ENCODE measurements at places on chromosomes 7 and 10.

GRCh38 chr10:76129213-76129612 lies 697.8 kb downstream of the LRMDA start:
- no peak for DNase-seq

DNA sequence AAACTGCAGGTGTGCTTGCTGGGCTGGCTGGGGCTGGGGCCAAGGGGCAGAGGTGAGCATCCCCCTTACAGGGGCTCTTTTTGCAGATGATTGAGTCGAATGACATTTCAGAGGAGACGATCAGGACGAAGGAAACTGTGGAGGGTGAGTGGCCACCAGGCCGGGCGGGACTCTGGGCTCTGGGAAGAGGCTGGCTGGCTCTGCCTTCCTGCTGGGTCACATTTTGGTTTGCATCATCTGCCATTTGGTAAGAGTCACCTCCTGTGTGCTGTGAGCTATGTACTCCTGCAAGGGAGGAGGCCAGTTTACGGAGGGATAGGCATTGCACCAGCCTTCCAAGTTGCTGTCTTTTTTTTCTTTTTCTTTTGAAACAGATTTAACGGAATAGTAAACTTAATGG lies 73.0 kb upstream of the GTF2IRD1 start:
- DNase-seq: no peak

DNA sequence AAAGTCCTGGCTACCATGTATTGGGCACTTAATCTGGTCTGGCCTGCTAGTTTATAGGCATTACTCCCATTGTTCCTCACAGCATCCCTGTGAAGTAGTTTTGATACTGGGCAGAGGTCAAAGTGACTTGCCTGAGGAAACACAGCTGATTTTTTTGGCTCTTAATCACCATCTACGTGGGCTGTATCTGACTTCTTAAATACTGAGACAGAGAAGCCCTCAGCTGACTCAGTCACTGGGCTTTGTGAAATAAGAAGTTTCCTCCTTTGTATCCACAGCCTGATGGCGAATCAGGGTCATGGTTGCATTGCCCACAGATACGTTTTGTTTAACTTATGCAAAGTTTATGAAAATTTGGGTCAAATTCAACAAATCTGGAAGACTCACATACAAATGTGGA lies 13.2 kb downstream of the TACR2 start:
- DNase-seq: no peak

DNA sequence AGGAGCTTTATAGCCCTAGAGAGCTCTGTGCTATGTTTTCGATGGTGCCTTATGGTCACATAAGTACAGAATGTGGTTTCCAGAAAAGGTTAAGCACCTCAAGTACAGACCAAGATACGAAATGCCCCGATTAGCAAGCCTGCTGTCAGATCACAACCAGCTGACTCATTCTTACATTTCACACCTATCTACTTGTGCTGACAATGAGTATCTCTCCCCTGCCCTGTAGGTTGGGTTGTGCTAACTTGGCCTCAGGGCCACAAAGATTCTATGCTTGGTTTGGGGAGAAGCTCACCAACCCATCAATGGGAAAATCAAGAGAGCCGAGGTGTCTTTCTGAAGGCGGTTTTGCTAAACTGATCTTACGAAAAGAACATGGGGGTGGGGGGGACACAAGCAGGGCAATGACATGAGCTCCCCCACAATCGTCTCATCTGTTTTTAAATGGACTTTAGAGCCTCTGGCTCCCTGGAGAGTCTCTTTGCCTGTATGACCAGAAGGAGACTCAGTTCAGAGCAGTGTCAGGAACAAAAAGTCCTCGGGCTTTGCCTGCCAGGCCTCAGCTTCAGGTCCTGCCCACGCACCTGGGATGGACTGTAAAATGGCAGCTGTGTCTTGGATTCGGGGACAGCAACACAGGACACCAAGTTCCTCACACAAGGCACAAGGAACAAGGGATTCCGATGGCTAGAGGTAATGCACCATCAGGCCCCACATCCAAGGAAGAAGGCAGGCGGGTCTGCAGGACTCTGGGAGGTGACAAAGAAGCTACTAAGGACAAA lies 55.1 kb downstream of the FAM53B start:
- peak; percentile 25 for DNase-seq

- no peak for DNase-seq
Measured at GRCh38 chr10:116268976-116269375, 4.0 kb downstream of the GFRA1 start.

DNA sequence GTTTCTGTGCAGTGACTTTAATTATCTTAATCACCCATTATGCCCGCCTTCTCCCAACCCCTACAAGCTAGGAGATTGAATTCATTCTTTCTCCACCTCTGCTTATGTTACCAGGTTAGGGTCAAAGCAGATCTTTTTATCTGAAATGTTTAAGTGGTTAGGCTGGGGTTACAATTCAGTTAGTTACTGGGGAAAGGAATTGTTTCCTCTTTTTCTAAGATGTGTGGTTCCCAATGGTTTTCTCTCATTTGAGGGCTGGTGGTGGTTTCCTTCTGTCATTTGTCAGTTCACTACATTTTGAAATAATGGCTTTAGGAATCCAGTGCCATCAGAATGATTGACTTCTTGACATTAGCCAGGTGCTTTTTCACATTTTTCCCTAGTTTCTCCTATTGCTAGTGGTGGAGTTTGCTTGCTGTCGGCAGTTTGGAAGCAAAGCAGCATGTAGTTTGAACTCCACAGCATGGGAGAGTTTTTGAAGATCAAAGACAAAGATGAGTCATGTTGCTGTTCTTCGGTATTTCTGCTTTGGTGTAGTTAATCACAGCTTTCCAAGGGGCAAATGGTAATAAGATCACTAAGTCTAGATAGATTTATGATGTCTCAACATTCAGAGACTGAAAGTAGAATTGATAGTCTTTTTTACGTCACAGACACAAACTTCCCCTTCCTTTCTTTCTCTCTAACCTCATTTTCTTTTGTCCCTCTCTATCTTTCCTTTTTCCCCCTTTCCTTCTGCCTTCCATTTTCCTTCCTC lies 168.2 kb downstream of the SND1 start:
- DNase-seq: no peak

- DNase-seq: no peak
Measured at GRCh38 chr10:74419491-74419951, 268.5 kb downstream of the ADK start.

- DNase-seq: no peak
Measured at GRCh38 chr7:72020311-72020710, 391.8 kb downstream of the CALN1 start.

DNA sequence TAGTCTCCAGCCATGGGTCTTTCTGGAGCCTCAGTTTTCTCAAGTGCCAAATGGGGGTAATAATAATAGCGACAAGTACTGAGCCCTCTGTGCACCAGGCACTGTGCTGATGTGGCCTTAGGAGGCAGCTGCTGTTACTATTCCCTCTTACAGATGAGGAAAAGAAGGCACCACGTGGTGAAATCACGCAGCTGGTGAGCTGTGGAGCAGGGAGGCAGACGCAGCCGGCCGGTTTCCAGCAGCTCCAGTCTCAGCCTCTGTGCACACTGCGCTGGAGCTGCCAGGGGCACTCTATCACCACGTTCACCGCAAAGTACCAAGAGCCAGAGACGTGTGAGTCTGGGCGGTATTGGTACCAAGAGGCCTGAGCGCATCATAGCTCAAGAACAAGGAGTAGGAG lies 9.6 kb downstream of the PYROXD2 start:
- no peak for DNase-seq

DNA sequence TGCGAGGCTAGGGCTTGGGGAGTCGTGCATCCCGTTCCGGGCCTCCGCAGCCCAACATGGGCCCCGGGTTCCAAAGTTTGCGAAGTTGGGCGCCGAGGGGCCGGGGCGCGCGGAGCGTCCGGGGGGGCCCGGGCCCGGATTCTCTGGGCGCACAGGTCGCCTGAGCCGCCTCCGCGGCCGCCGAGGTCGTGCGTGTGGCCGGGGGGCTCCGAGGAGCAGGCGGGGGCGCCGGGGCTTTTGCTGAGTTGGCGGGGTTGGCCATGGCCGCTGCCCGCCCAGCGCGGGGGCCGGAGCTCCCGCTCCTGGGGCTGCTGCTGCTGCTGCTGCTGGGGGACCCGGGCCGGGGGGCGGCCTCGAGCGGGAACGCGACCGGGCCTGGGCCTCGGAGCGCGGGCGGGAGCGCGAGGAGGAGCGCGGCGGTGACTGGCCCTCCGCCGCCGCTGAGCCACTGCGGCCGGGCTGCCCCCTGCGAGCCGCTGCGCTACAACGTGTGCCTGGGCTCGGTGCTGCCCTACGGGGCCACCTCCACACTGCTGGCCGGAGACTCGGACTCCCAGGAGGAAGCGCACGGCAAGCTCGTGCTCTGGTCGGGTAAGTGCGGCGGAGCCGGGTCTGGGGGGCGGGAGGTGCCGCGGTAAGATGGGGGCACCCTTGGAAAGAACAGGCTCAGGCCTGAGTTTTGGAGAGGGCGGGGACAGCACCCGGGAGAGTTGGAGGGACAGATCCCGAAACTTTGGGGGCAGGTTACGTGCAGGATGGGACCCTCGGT lies 643 bp downstream of the SMO start:
- DNase-seq: no peak

DNA sequence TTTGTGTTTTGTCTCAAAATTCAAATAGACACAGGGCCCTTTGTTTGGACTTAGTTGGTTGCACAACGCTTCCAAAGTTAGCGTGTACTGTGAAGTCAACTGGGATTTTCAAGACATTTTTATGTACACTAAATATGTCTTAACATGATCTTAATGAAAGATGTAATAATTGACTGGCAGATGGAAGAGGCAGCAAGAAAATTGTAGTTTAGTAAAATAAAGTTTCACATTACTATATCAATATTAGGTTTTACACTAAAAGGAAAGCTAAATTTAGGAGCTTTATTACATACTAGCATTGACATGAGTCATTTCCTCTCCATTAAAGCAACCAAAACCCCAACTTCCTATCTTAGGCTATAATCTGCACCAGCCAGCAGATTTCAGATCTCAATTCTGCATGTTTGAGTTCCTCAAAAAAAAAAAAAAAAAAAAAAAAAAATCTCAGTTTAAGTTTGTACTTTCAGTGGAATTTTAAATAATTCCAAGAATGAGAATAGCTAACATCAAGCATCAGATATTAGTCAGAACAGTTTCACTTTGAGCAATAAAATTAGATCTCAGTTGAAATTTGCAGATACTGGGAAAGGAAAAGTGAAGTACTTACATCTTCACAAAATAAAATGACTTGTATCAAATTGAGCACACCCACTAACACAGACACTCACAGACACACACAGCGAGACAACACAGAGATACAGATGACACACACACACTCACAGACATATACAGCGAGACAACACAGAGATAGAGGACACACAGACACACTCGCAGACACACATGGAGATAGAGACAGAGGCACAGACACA lies 346.6 kb upstream of the KLF6 start:
- DNase-seq: no peak

GRCh38 chr7:82677493-82677892 lies 233.9 kb upstream of the CACNA2D1 start:
- DNase-seq: peak; percentile 4

- no peak for DNase-seq
Measured at GRCh38 chr10:13892001-13892491, 305.3 kb downstream of the PRPF18 start.
